H4 (cell line): ENCODE measurements at places on chromosomes 16 and 17.

DNA sequence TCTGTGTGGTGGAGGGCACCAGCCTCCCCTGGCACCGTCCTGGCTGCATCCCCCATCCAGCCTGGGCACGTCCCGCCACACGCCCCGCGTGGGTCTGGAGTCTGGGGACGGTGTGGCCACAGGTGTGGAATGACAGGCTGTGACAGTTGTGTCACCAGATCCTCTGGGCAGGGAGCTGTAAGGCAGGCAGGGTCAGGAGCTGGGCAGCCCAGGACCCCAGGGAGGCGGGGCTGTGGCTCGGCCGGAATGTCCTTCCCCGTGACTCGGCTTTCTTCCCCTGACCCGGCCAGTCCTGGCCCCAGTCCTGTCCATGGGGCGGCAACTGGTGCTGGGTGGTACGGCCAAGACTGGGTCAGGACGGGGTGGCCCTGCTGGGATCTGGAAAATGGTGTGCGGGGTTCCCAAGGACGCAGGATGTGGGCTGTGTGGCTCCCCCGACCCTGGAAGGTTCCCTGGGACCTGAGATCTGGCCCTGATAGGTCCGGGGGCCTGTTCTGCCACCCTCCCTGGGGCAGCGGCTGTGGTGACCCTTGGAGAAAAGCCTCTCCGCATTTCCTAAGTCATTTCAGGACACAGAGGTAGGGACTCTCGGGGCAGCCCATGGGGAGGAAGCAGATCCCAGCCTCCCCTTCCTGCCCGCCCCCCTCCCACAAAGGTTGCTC lies 3.3 kb upstream of the SLC16A3 start:
- no peak for DNase-seq

- DNase-seq = no peak
These were observed 77.9 kb downstream of the CCT6B start for GRCh38 chr17:34883106-34884000.

- no peak for DNase-seq
These were observed 383.0 kb downstream of the MAF start for GRCh38 chr16:79217375-79218011.

DNA sequence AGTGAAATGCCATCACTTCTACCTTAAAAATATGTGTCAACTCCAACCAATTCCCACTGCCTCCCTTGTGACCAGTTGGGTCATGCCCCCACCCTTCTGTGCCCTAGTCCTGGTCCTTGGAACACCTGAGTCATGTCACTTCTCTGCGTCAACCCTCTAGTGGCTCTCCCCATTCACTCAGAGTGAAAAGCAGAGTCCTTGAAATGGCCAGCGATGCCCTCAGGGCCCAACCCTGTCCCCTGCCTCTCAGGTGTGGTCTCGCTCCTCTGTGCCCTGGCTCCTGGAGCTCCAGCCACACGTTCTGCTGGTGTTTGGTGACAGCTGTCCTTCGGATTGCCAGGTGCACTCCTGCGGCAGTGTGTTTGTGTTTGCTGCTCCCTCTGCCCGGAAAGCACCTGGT lies 89.2 kb downstream of the SPECC1 start:
- DNase-seq = no peak

DNA sequence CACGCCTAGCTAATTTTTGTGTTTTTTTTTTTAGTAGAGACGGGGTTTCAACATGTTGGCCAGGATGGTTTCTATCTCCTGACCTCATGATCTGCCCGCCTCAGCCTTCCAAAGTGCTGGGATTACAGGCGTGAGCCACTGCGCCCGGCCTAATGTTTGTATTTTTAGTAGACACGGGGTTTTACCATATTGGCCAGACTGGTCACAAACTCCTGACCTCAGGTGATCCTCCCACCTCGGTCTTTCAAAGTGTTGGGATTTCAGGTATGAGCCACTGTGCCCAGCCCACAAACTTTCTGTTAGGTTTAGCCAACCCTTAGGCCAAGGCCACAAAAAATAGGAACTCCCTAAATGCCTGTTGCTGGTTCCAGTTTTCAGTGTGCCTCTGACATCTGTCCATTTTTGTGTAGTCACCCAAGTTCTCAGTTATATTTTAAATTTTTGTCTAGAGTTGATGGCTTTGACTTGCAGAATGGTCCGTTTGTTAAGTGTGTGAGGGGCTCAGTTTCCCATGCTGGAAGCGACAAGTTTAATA lies 12.7 kb downstream of the CCL16 start:
- DNase-seq = no peak

GRCh38 chr16:73043828-73044467 lies 4.0 kb downstream of the ZFHX3 start:
- no peak for DNase-seq

- no peak for DNase-seq
These were observed 162.0 kb downstream of the SDK2 start for GRCh38 chr17:73482251-73482716.

DNA sequence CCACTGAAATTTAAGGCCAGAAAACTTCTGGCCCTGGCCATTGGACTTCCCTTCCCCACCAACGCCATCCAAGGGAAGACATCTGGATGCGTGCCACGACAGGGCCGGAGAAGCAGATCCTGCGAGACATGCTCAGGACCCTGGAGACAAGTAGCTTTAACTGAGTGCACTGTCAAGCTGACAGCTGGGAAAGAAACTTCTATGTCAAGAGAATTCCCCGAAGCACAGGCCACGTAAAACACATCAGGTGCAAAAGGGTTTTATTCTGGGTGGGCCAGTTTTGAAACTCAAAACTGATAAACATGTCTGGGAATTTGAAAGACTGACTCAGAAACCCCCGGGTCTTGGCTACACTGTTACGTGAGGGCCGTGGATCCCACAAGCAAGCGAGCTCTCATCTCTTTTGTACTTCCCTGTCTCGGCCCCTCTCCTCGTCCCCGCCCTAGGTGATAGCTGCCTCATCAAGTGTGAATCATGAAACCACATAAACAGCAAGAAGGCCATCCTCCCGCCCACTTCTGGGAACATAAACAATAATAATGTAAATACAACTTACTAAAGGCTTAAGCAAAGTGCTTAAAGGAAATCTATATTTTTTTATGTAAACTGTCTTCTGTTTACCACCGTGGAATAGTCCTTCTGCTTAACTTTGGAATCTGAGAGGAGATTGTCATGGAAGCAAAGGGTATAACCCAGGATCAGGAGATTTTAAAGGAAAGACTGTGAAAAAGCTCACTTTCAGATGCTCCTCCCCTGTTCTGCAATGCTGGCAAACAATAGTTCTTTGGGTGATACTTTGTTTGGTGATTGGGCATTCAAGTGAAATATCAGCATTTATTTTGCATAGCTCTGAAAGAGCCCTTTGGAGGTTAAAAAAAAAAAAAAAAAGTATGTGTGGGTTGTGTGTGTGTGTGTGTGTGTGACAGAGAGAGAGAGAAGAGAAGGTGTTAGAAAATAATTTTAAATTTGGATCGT lies 406.0 kb upstream of the MAF start:
- peak; percentile 94 for DNase-seq

DNA sequence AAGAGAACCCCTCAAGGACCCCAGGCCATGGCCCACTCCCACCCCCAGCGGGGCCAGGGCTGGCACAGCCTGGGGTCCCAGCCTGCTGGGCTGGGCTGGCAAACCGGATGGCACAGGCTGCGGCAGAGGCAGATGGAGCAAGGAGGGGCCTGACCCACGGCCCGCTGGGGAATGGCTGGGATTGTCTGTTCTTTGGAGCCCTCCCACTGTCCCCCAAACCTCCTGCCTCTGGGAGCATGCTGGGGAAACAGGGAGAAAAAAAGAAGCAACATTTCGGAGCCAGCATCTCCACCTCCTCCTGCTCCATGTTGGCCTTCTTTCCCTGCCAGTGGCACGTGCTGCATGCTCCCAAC lies 37.1 kb upstream of the LHX1 start:
- DNase-seq = no peak

DNA sequence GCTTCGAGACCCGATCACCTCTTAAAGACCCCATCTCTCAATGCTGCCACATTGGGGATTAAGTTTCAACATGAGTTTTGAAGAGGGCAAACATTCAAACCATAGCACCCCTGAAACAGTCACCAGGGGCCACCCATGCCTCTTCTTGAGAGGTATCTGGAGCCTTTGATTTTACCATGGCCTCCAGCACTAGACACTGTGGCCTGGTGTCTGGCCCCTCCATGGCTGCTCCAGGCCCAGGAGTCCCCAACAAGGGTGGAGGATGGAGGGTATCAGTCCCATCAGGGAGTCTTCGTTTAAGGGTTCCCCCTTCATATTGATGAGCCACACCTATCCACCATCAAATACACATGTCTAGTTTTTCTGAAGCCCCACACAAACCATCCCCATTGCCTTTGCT lies 66.5 kb upstream of the CDH5 start:
- no peak for DNase-seq

GRCh38 chr16:49681217-49681883 lies 174.6 kb downstream of the ZNF423 start:
- no peak for DNase-seq

DNA sequence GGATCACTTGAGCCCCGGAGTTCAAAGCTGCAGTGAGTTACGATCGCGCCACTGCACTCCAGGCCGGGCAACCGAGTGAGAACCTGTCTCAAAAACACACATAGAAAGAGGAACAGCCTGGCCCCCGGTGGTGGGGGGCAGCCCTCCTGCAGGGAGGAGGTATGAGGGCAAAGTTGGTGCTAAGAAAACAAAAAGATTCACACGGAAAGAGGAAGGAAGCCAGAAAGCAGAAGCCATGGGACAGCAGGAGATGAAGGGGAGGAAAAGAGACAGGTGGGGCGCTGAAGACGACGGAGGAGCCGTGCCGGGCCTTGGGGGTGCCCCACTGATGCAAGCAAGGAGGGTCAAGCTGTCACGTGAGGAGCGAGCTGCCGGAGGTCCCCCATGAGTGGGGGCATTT lies 8.2 kb upstream of the C16orf74 start:
- no peak for DNase-seq

DNA sequence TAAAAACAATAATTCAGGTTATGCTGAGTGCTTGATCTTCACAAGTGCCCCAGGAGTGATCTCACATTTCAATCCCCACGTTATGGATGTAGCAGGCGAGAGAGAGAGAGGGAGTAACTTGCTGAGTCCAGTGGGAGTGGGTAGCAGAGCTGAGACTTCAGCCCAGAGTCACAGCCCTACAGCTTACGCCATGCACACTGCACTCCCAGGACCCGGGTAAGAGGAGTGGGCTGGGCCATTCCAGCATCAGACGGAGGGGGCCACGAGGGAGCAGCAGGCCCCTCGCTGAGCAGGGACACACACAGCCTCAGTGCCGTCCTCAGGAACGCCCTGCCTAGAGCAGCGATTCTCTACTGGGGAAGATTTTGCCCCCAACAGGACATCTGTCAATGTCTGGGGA lies 9.8 kb upstream of the KIF19 start:
- DNase-seq = no peak

DNA sequence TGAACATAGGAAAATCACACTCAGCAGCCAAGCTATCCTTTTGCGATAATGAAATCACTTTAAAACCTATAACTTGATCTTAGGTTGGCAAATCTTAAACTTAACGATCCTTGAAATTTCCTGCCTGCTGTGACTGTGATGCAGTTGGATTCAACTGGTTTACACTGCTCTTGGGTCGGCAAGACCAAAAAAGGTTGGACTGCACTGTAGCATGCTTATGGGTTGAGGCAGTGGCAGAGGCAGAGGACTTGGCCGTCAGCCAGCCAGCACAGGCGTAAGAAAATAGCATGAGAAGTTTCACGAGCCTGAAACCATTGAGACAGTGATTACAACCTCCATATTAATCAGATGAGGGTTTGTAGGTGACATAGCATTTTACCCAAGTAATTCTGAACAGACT lies 21.4 kb downstream of the WSB1 start:
- no peak for DNase-seq

- DNase-seq = peak; percentile 61
These were observed 23.9 kb upstream of the CCL1 start for GRCh38 chr17:34386697-34387550.

DNA sequence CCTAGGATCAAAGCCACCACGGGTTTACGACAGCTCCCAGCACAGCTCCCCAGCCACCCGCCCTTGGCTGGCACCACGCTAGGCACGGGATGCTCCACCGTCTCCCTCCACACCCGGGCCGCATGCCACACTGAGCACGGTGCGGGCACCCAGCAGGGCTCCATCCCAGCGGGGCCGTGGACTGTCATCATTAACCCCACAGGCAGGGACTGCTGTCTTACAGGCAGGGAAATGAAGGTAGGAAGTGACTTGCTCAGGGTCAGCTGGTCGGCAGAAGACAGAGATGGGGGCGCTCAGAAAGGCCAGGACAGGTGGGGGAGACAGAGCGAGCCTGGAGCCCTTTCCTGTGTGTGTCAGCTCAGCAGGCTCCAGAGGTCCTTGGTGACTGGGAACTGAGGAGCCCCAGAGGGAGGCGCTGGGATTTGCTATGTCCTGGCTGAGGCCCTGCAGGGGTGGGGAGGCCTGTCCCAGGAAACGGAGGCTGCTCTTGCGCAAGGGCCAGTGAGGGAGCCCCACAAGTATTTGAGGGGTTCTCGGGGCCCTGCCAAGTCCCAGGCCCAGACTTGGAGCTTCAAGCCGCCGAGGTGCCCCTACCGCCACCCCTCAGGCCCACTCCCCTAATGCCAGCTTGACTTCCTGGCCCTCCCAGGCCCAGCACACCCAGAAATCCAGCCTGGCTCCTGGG lies 3.2 kb downstream of the UBALD1 start:
- DNase-seq = no peak

- DNase-seq = no peak
These were observed 9.4 kb downstream of the SCPEP1 start for GRCh38 chr17:56987283-56987834.

GRCh38 chr17:19928299-19928698 lies 49.3 kb downstream of the AKAP10 start:
- peak; percentile 86 for DNase-seq

DNA sequence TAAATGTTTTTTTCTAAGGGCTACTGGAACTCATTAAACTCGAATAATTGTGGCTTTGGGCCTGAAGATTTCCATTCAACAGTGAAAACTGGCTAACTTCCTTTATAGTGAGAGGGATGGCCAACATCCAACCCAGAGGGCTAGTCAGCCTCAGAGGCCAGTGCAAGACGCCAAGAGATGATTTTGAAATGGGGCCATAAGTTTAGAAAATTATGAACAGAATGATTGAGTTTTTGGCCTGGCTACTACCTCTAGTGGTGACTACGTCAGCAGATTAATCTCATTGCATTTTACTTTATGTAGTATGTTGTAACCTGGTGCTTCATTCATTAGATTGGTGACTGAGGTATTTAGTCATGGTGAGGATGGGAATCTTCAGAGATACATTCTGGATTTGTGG lies 28.4 kb downstream of the HAPSTR1 start:
- DNase-seq = no peak

DNA sequence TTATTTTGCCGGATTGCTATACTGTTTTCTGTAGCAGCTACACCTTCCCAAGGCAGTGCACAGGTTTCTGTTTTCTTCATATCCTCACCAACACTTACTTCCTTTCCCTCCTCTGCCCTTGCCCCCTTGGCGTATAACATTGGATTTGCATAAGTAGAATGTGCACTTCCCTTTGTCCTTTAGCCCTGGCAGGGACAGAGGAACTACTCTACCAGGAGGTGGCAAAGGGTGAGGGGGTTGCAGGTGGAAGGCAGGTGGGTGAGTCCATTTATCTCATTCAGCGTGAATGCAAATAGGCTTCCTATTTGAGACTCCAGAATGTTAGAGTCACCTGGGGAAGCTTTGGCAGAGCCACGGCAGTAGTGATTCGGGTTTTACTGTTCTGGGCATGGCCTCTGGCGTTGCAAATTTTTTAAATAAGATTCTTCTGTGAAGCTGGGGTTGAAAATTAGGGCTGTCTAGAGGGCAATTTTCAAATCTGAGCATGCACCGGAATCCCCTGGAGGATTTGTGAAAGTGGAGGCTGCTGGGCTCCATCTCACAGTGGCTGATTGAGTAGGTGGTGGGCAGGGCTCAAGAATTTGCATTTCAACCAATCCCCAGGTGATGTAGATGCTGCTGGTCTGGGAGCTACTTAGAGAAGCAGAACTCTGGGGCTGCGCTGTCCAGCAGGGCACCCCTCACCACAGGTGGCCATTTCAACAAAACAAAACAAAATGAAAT lies 84.7 kb downstream of the PLCG2 start:
- DNase-seq = no peak
